EH (cell line): ENCODE measurements at places on chromosomes 13 and 19.

DNA sequence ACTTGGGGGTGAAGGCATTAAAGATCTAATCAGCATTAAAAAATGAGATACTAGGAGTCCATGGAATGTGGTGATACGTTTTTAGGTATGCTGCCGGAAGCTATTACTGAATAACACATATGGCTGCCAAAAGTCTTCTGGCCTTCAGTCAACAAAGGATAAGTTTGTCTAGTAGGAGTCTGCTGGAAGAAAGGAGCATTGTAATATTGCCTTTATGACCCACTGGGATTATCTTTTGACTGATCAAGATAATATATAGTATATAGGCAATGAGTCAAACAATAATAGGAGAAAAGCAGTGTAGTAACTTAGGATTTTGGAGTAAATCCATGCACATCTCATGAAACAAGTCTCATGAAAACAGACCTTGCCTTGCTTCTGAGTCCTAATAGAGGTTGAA, 295.4 kb downstream of the SLITRK6 start:
- DNase-seq, result peak; percentile 76

GRCh38 chr19:18475762-18476331, 37.9 kb upstream of the ISYNA1 start:
- DNase-seq, result no peak

DNA sequence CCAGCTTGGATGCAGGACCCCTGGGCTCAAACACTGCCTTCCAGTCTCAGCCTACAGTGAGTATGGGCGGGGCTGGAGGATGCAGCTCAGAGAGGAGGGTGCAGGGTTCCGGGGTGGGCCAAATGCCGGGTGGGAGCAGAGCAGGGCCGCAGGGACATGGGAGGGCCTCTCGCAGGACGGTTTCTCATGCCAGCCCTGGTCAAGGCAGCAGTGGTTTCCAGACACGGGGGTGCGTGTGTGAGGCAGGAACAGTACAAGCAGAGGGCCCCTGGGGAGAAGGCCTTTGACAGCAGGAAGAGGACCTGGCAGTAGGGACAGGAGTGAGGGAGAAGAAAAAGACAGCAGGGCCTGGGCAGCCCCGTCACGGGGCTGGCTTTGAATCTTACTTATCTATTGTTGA, 34.1 kb downstream of the CRTC1 start:
- DNase-seq, result no peak

GRCh38 chr13:42041684-42042035, 6.8 kb upstream of the DGKH start:
- peak; percentile 70 for DNase-seq

- no peak for DNase-seq
Observed at GRCh38 chr19:7000333-7000732, 20.9 kb downstream of the MBD3L2B start.

- DNase-seq, result no peak
Observed at GRCh38 chr19:48421548-48421947, 24.2 kb upstream of the GRWD1 start.

- DNase-seq, result no peak
Observed at GRCh38 chr13:76925115-76925514, 23.2 kb upstream of the ACOD1 start.

- DNase-seq, result peak; percentile 96
Observed at GRCh38 chr13:80083853-80084676, 256.9 kb downstream of the SPRY2 start.

- DNase-seq, result no peak
Observed at GRCh38 chr13:30134578-30134977, 172.8 kb downstream of the KATNAL1 start.

DNA sequence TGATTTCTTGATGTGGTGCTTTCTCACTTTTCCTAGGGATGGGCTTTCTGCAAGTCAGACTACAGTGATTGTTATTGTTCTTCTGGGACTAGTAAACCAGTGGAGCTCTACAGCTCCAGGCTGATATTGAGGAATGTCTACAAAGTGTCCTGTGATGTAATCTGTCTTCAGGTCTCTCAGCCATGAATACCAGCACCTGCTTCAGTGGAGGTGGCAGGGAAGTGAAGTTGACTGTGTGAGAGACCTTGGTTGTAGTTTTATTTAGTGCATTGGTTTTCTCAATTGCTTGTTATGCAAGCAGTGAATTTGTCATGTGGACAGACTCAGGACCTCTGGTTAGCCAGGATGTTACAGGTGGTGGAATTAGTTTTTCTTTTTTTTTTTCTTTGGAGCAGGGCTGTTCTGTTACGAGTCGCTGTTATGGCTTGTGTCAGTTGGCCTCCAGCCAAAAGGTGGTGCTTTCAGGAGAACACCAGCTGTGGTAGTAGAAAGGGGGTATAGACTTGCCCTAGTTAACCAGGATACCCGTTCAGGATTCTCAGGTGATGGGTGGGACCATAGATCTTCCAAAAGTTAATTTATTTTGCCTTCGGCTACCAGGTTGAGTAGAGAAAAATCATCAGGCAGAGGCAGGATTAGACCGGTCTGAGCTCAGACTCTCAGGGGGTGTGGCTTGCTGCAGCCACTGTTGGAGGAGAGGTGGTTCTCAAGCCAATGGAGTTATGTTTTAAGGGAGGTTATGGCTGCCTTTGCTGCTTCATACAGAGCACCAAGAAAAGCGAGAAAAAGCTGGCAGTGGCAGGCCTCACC, 11.9 kb upstream of the ZNF675 start:
- DNase-seq, result no peak

GRCh38 chr13:26494571-26495195, 62.8 kb upstream of the WASF3 start:
- DNase-seq, result no peak

DNA sequence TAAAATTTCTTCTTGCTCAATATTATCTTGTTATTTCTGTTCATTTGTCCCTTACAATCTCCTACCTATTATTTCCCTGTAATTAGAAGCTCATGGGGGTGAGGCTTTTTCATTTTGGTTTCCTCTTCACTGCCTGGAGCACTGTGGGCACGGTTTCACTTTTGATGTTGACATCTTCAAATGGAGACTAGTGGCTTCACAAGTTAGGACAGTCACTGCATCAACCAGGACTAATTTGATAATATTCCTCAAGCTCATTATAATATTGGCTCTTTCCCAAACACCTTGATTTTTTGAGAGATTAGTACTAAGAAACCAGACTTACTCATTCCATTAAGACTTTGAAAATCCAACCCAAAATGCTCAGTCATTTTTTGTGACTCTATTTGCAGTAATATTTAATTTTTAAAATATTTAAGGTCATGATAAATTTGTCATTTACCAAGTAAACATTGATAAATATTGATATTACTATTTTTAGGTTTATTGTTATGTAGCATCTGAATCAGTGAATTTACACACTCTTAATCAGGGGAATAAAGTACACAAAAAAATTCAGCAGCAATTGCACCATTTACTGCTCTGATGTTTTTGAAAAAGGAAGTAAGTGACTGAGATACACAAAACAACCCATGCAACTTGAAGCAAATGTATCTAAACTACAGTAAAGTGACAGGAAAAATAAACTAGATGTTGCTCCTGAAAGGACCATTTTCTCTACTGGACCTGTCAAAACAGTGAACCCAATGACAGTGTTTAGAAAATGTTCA, 28.8 kb upstream of the RCBTB2 start:
- DNase-seq, result no peak

DNA sequence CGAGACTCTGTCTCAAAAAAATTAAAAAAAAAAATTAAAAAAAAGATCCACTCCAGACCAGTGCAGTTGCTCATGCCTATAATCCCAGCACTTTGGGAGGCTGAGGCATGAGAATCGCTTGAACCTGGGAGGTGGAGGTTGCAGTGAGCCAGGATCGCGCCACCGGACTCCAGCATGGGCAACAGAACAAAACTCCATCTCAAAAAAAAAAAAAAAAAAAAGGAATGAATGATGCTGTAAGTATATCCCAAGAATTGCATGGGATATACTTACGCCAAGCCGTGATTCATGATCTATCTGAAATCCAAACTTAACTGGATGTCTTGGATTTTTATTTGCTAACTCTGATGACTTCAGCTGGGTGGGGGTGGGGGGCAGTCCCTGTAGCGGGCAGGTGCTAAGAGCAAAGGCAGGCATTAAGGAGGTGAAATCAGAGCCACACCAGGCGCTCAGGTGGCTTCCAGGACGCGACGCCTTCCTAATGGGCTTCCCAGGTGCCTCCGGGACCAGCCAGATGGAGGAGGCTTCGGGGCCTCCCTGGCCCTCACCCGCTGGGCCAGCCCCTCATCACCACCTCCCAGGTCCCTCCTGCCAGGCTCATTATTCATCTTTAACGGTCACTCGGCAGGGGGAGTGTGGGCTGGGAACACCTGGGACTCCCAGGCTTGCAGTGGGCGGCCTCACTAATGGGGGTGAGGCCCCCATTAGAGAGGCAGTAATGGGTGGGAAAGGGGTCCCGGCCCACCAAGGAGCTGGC, 11.4 kb upstream of the FUT5 start:
- DNase-seq, result no peak

GRCh38 chr13:50286324-50286723, 271.1 kb downstream of the KCNRG start:
- no peak for DNase-seq

DNA sequence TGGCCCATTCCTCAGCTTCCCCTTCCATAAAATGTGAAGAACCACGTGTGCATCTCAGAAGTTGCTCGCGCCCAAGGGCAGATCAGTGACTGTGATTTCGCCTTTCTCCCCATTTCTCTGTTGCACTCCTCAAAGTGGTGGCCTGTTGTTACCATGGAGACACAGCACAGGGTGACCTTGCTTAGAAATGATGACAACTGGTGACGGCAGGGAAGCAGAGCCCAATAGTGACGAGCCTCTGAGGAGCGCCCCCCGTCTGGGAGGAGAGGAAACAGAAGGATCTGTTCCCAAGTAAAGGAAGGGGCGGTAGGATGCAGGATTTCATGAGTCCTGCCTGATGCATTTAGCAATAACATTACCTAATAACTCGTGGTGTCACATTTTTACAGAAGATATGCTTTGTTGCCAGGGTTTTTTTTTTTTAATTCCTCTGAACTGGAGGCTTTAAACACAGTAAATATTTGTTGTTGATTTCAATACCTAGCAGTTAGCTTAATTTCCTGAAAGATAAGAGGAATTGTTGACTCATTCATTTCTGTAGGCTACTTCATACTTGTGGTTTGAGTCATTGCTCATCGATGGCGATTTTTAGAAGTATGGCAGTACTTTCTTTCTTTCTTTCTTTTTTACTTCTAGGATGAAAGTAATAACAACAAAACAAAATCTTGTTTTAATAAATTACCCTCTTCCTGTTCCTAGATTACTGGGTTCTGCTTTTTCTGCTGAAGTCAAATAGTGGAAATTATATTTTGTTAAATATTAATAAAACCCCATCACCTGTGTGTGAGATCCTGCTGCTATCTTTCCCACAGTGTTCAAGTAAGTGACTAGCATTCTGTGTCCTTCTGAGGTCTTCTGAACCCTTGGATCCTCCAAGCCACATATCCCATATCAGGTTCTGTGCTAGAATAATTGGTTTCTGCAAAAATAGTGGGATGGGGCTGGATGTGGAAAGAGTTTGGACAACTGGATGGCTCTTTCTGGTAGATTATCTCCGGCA, 36.0 kb downstream of the MBNL2 start:
- peak; percentile 86 for DNase-seq

- DNase-seq, result peak; percentile 100
Observed at GRCh38 chr13:63435667-63436324, 2020.1 kb upstream of the PCDH20 start.

- DNase-seq, result no peak
Observed at GRCh38 chr19:40252395-40252794, 25.9 kb upstream of the CCNP start.

GRCh38 chr13:67369895-67370660, 139.9 kb upstream of the PCDH9 start:
- DNase-seq, result peak; percentile 33

GRCh38 chr13:40283666-40284065, 382.8 kb downstream of the FOXO1 start:
- DNase-seq, result no peak

- DNase-seq, result peak; percentile 63
Observed at GRCh38 chr19:21474671-21475181, 30.7 kb upstream of the ZNF429 start.

DNA sequence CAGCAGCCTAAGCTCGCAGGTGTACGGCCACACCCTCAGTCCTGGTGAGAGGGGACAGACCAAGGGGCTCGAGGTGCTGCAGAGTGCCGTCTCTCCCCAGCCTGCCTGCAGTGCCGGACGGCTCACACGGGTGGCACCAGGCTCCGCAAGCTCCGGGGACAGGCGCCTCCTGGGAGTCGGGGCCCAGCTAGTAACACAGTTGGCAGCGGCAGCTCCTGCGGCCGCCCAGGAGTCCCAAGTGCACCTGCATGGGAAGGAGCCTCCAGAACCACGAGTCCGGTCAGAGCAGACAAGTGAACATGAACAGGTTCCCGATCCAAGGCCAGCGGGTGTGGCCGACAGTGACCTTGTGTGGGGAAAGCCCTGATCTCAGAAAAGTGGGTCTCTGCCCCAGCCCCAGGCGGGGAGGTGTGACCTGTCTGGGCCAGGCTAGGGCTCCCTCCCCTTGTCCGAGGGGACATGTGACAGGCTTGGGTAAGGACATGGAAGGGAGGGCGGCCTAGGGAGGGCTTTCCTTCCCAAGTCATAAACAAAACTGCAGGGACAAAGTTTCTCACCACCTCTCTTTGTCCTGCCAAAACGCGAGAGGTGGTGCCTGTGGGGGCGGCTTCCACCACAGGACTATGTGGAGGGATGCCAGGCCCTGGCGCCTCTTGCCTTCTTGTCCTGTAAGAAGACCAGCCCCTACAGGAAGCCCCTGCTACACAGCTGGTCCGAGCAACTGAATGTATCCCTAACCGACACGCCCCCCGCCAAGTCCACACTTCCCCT, 46.5 kb downstream of the MLLT1 start:
- DNase-seq, result peak; percentile 65

- DNase-seq, result peak; percentile 32
Observed at GRCh38 chr19:2048959-2049740, 1.9 kb downstream of the MKNK2 start.

DNA sequence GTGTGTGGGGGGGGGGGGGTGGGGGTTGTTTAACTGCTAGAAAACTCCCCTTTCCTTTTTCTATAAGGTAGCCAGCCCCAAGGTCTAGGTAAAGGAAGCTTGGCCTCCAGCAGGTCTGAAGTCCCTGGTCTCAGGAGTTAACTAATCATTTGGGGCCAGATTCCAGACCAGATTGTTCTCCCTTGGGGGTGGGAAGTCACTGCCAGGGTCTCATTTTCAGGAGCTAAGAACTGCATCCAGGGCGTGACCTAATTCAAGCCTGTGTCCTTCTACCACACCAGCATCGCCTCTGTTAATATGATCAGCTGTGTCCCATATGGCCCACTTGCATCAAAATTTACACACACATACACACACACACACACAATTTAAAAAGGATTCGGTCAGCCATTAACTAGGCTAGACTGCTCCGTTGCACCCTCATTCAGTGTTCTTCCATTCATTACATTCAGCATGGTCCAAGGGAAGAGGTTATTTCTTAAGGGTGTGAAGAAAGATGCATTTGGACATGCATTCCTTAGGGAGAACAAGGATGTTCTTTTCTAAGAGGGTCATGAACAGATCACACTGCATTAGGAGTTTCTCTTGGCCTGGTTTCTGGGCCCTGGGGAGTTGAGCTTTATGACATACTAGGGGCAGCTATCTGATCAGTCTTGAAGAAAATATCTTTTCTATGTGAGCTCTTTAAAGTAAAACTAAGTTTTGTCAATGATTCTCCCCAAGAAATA, 91.0 kb downstream of the FGF14 start:
- DNase-seq, result no peak
